ENCODE measurements at places on chromosomes 11 and 22. TPM values are rescaled to one million over a fixed set of nuclear protein-coding genes. Genes with fewer than 3 reads are reported as not detected.

GP1BB gene
- 8.7 TPM for total RNA-seq

CDC45 gene
- total RNA-seq = 0.42 TPM

ZNF280A gene
- not detected for total RNA-seq

GAB4 gene
- total RNA-seq = not detected

COA4 gene
- total RNA-seq = 53.3 TPM

FOLR2 gene
- total RNA-seq = 26.6 TPM

CLMP gene
- 215 TPM for total RNA-seq

DNA sequence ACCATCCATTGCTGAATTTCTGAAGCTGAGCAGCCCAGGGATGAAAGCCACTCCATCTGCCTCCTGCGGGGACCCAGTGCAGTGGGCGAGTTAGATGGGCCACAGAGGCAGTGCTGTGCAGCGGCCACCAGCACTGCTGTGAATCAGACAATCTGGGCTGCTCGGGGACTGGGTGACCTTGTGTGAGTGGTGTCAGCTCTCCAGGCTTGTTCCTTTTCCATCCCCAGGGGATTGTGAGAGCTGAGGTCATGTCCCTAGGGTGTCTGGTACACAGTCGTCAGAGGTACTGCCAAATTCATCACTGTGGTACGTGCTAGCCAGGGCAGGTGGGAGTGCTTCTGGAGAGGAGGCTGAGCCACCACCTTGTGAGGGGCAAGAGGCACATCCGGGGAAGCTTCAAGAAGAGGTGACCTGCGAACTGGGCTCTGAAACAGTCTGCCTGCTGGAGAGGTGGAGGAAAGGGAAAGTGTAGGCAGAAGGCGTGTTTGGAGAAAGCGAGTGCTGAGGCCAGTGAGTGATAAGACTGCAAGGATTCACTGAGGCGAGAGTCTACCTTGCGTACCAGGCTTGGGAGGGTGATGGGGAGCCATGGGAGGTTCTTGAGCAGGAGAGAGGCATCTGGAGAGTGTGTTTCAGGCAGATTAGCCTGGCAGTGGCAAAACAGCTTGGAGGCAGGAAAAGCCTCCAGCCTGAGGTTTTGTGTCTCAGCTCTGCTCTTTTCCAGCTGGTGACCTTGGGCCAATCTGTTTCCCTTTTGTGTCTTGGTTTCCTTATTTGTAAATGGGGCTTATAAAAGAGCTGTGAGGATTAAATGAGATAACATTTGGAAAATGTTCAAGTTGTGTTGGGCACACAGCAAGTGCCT, 22.7 kb downstream of the CACNA1I start:
- no peak for DNase-seq

GRCh38 chr22:39308614-39309363, 10.6 kb downstream of the RPL3 start:
- no peak for DNase-seq

DNA sequence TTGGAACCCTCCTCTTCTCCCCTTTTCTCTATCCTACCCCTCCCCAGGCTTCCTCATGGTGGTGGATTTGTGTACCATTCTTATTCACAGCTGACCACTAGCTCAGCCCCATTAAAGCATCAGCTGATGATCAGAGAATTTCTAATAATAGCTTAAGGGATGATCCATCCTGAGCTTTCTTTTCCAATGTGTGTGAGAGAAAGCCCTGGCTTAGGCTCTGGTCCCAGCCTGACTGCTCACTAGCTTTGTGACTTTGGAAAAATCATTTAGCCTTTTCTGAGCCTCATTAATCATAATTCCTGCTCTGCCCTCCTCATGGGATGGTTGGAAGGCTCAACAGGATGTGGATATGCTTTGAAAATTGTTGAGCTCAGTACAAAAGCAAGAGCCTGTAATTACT, 26.3 kb upstream of the CCDC90B start:
- no peak for DNase-seq

GRCh38 chr11:46281371-46281831, 3.9 kb downstream of the CREB3L1 start:
- no peak for DNase-seq

GRCh38 chr11:45993531-45994001, 71.1 kb downstream of the LARGE2 start:
- no peak for DNase-seq

- no peak for DNase-seq
These were observed 30.1 kb downstream of the KIAA0930 start for GRCh38 chr22:45210577-45210976.

- DNase-seq = no peak
These were observed at the start of gene IL18 for GRCh38 chr11:112163875-112164685. TSS of gene IL18 (minus strand) at chr11:112164094. CDS start at chr11:112155053, 9,041 bp downstream.

DNA sequence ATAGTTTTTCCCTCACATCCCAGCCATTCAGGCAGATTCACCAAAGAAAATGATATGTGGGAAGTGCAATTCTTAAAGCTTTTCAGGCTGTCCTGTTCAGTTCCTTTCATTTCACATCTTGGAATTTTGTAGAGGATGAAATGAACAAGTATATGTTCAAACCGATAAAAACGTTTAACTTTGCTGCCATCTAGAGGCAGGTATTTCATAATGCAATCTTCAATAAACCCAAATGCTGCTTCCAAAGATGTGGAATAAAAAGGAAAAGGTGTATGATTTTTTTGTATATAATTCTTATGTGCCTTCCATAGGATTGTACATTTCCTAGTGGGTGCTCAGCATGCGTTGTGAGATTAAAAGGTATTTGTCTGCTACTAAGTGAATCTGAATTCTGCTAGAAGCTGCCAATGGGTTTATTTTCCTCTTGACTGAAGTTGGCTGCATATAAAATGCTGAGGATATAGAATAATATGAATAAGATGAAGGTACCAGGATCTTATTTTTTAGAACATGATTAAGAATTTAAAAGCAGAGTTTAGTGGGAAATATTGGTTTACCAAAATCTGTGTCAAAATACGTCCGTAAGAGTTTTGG, 199.3 kb downstream of the PGR start:
- DNase-seq = no peak

- no peak for DNase-seq
These were observed 457.0 kb downstream of the DLG2 start for GRCh38 chr11:85170184-85170583.

DNA sequence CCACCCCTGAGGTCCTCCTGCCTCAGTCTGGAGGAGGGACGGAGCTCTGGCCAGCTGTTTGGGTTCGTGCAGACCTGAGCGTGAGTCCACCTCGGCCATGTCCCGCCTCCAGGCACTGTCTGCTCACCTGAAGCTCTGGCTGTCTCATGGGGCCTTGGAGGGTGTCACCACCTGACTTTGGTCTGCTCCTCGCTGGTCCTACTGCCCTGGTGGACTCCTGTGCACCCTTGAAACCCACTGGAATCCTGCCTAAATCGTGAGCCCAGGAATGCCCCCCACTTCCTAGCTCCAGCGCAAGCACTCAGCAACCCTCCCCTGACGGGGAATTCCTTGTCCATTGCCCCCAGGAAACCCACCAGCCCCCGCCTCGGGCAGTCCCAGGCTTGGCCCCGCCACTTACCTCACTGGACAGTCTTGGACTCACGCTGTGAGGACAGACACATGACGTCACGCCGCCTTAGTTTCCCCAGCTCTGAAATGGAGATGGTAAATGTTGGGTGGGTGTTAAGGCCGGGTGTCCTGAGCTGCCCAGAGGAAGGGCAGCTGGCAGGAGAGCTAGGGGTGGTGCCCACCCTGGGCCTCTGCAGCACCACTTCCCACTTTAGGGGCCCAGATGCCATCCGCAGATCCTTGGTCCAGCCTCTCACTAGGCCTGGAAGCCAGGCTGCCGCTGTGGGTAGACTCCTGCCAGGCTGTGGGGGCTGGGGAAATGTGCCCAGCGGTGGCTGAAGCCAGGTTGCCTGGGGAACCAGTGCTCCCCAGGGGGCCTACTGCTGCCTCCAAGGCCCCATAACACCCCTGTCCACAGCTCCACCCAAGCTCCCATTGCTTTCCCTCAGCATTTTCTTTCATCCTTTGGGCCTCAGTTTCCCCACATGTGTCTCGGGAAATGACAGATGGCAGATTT, 18.2 kb upstream of the TBX1 start:
- DNase-seq = no peak

DNA sequence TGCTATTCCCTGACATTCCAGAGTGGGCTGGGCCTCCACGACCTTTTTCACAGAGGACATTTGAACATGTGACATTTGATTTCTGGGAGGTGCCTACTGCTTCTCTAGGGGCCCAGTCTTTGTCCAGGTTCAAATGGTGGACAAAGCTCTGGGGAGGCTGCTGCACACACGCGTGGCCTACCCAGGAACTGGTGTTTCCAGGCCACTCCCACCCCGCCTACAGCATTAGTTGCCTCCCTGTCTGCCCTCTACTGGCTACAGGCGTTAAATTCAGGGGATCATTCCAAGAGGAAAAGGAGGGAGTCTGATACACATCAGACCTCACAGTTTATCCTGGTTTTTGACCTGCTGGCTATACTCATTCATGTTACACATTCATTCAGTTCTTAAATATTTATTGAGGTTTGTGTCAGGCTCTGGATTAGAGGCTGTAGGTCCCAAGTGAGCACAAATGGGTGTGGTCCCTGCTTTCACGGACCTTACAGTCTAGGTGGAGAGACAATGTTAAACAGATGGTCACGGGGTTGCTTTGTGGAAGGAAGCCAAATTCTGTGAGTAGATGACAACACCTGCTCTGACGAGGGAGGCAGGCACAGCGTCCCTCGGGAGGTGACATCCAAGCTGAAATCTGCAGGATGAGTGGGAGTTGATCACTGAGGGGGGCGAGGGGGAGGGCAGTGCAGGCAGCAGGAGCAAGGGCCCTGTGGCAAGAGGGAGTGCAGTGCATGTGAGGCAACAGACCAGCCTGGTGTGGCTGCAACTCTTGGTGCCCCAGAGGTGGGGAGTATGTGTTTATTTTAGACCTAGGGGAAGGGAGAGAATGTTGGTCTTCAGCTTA, 11.8 kb downstream of the TUB start:
- DNase-seq = no peak

Data from esophagus muscularis mucosa (tissue), 4 donors.